Stimulated activated CD8-positive, alpha-beta memory T cell treated with anti-CD3 and anti-CD28 coated beads, Interleukin-4, amount 100 ng/mL, for 1 hour (primary cell): ENCODE measurements at places on chromosomes 1 and 21.

DNA sequence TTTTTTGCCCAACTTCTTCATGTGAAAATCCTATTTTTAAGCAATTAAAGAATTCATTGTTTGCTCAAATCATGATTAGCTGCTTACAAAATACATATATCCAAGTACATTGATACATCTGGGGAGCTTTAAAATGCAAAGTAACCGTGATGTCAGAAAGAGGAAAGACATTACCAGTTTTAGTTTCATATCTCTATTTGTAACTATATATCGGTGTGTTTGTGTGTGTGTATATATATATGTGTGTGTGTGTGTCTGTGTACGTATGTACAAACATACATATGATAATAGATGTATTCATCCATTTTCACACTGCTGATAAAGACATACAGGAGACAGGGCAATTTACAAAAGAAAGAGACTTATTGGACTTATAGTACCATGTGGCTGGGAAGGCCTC, 310.1 kb downstream of the DPYD start:
- no peak for DNase-seq

DNA sequence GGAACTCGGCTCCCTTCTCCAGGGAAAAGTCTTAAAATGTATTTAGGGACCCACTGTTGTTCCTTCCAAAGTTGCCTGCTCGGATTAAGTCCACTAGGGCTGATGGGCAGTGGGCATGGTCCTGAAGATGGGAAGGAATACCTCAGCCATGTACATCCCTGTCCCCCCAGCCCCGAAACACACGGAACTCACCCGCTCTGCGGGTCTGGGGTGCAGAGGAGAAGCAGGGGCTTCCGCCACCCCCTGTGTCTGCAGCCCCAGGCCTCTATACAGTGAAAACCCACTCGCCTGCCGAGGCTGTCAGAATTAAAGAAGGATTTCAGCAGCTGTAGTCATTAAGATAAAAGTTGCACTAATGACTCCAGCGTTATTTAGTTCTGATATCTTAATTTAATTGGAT, 212.6 kb upstream of the VAMP3 start:
- no peak for DNase-seq

DNA sequence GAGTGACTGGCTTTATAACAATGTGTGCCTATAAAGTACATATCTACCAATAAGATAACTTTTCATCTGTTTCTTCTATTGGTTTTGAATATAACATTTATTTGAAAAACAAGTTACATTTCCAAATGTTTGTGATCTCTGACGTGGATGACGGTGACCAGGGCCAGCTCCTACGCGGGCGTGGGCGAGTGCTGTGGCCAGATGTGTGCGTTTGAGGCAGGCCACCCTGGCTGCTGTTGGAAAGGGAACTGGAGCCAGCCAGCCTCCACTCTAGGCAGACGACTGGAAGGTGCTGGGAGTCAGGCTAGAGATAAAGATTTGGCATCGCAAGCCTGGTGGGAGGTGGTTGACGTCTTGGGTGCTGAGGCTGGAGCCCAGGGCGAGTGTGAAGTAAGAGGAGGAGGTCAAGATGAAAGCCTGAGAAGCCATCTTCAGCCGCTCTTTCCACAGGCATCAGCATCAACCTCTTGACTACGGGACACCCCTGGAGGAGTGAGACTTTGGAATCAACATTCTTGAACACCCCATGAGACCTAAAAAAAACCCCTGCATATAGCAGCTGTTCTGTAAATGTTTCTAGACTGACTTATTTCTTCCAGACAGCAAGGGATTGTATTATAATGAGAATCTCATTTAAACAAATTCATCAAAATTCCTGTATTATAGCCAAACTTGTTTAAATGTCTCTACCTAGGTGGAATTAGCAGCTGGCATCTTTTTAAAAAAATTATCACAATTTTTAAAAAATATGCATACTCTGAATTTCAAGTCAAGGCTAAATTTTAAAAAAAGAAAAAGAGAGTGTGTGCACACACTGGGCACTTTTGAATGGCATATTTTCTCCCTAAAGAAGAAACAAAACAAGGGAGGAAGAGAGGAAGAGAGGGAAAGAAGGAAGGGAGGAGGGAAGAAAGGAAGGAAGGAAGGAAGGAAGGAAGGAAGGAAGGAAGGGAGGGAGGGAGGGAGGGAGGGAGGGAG, 112.5 kb upstream of the SLC44A3 start:
- DNase-seq, result no peak

- no peak for DNase-seq
Measured at GRCh38 chr1:69519006-69519405, 48.7 kb upstream of the LRRC7 start.

- DNase-seq, result no peak
Measured at GRCh38 chr1:245277276-245277675, 122.5 kb downstream of the KIF26B start.

DNA sequence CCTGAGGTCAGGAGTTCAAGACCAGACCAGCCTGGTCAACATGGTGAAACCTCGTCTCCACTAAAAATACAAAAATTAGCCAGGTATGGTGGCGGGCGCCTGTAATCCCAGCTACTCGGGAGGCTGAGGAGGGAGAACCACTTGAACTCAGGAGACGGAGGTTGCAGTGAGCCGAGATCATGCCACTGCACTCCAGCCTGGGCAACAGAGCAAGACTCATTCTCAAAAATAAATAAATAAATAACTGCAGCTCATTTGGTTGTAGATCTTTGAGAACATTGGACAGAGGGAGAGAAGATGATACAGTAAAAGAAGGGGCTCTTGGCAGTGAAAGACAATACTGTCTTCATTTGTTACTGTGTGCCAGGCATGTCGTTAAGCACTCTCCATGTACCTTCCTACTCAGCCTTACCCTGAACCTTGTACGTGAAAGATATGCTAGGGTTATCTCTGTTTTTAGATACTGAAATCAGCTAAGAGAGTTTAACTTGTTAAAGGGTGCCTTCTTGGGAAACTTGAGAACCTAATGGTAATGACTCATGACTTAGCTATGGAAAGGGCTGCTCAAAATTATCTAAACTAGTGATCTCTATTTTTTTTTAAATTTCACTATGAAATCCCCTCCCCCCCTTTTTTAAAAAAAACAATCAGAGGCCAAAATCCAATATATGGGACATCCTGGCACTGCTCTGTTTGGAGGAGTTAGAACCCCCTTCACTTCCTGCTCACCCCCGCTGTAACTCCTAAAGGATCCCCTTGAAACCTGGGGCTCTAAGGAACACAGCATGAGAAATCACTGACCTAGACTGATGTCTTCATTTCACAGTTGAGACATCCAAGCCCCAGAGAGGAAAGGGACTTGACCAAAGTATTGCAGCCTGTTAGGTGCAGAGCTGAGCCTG, 6.8 kb upstream of the KPNA6 start:
- DNase-seq, result no peak
